ENCODE measurements at places on chromosomes 6 and 20. TPM values are rescaled to one million over a fixed set of nuclear protein-coding genes. Genes with fewer than 3 reads are reported as not detected.

The BPIFB4 gene
- polyA plus RNA-seq, result not detected

The PROKR2 gene
- polyA plus RNA-seq, result not detected

The XKR7 gene
- polyA plus RNA-seq, result 0.15 TPM

The KHDC1L gene
- not detected for polyA plus RNA-seq

The CFB gene
- 211 TPM for polyA plus RNA-seq

The LIN28B gene
- not detected for polyA plus RNA-seq

The HDGFL1 gene
- polyA plus RNA-seq, result not detected
